ENCODE measurements at places on chromosomes 7 and 10.
A peak's percentile ranks its signal among the peaks of the same experiment; 100 is the strongest.

DNA sequence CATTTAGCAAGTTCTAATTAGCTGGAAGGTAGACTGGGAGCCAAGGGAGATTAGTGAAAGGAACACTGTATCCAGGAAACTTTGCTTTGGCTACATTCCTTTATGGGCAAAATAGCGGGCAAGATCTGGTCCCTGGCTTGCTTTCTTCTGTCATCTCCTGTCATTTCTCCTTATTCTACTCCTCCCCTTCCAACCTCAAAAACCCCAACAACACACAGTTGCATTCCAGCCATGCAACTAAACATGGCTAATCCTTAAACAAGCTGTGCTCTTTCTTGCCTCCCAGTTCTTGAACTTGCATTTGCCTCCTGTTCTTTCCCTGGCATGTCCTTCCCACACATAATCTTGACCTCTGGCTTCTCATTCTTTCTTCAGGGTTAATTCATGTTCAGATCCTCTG lies 59.5 kb upstream of the CDCA7L start:
- DNase-seq: no peak

GRCh38 chr7:124893140-124893827 lies 36.3 kb downstream of the POT1 start:
- DNase-seq: no peak

GRCh38 chr10:61452655-61453641 lies at the start of gene TMEM26:
Gene TMEM26 (minus strand): TSS chr10:61453381. CDS start chr10:61453081, 300 bp downstream.
- no peak for DNase-seq

GRCh38 chr10:99374526-99374925 lies 45.4 kb downstream of the CNNM1 start:
- no peak for DNase-seq

GRCh38 chr7:31963569-31964175 lies 106.5 kb downstream of the PDE1C start:
- DNase-seq: no peak

DNA sequence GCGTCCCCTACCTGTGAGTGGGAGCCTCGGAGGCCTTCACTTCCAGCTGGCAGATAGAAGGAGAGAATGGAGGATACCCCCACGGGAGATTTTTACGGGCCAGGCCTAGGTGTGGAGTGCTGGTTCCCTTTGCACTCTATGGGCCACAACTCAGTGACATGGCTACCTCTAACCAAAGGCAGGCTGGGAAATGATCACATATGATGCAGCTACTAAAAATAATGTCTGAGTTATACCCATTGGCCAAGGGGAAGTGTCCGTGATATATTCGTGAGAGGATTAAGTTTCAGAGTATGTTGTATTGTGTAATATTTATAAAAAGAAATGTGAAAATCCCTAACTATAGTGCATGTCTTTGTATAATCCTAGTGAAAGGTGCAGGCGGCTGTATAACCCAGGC lies 13.5 kb upstream of the HIPK2 start:
- no peak for DNase-seq

DNA sequence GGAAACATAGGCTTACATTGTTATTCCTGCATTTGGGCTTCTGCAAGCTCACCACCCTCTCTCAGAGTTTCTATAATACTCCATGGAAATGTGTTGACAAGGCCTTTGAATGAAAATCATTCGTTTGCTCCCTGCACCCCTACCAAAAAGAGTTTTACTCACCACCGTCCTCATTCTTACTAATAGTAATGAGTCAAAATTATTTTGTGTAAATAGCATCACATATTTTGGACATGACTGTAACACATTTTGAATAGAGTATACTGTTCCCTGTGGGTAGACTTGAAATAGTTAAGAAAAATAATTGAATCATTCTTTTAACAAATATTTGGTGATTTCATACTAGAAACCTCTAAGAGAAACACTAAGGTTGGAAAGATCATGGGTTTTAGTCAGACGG lies 84.6 kb downstream of the AKAP9 start:
- no peak for DNase-seq

DNA sequence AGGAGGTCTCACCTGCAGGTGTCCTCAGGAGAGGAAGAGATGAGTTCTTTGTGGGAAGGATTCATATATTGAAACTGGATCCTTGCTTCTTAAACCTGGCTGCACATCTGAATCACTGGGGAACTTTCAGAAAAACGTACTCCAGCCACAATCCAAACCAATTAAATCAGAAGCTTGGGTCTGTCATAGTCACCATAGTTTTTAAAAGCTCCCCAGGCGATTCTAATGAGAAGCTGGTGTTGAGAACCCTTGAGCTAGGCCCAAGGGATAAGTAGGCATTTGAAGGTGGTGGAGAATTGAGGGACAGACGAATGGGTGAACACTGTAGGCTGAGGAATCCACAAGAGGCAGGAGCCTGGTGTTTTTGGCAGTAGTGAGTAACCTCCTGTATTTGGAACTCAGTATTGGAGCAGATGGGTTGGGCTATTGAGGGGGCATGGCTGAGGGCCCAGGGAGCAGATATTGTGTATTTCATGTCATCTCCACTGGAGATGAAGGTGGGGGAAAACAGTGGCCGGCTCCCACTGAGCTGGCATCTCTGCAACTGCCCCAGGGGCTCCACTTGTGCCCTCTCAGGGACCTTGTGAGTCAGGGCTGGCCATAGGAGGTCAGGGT lies 14.5 kb downstream of the ADCYAP1R1 start:
- no peak for DNase-seq

- no peak for DNase-seq
Measured at GRCh38 chr10:89550509-89550908, 15.1 kb upstream of the SLC16A12 start.

- no peak for DNase-seq
Measured at GRCh38 chr7:4010061-4010605, 672.0 kb upstream of the FOXK1 start.

GRCh38 chr7:117951285-117951684 lies 78.0 kb upstream of the CTTNBP2 start:
- no peak for DNase-seq

- no peak for DNase-seq
Measured at GRCh38 chr10:67976292-67977245, 92.1 kb downstream of the SIRT1 start.

GRCh38 chr7:135670179-135670578 lies 7.9 kb downstream of the STMP1 start:
- no peak for DNase-seq

- DNase-seq: no peak
Measured at GRCh38 chr7:106858618-106859532, 6.2 kb upstream of the PIK3CG start.

- DNase-seq: no peak
Measured at GRCh38 chr7:44394112-44394447, 68.7 kb upstream of the CAMK2B start.

- DNase-seq: no peak
Measured at GRCh38 chr10:58473976-58474375, 38.7 kb upstream of the BICC1 start.

DNA sequence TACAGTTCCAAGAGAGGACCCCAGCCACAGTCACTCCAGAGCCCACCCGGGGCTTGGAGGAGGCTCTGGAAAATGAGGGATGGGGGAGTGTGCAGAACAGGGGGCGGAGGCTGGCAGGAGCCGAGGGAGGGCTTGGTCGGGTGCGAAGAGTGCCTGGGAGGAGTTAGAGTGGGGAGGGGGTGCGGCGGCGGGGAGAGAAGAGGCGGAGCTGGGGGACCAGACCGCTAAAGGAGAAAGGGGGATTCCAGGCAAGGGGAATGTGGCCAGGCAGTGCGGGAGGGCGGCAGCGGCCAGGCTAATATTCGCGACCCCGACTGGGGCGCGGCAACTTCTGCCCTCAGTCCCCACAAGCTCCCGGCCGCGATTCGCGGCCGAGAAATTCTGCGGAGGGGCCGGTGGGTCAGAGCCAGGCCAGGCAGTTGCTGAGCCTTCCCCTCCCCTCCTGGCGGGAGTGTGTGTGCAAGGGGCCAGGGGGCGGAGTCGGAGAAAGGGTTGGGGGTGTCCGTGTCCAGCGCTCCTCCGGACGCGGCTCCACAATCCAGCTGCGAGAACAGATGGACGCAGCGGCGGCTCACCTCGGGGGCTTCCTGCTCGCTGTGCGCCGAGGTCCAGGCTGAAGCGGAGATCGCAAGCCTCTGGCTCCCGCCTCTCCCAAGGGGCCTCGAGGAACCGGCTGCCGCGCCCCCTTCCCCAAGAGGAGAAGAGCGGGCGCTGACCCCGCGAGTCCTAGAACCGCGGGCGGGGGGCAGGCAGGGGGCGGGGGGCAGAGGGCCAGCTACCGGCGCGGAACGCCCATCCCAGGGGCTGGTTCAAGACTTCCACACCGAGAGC lies 612 bp upstream of the SLC18A3 start:
- DNase-seq: no peak

DNA sequence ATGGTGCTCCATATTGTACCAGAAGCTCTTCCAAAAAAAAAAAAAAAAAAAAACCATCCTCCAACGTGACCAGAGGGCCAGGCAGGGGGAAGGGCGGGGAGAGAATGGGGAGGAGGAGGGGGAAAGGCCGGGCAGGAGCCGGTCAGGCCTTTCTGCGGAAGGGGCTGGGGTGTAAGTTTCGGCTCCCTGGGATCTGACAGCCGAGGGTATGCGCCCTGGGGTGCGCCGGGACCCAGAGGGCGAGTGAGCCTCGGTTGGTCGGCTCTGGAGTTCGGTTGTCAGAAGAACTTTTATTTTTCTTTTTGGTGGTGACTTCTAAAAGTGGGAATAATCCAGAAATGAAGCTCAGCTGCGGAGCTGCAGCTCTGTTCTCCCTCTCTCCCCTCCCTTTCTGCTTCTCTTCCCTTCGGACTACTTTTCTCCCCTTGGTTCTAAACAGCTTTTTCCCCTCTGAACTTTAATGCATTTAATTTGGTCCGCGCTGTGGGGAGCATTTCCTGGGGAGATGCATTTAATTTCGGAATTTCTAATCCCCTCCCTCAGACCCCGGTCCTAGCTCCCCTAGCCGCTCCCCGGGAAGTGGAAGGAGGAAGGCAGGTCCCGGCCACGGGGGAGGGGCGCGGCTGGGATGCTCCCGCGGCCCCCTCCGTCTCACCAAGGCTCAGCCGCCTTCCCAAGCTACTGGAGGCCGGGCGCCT lies 3.9 kb upstream of the PAX2 start:
- no peak for DNase-seq

DNA sequence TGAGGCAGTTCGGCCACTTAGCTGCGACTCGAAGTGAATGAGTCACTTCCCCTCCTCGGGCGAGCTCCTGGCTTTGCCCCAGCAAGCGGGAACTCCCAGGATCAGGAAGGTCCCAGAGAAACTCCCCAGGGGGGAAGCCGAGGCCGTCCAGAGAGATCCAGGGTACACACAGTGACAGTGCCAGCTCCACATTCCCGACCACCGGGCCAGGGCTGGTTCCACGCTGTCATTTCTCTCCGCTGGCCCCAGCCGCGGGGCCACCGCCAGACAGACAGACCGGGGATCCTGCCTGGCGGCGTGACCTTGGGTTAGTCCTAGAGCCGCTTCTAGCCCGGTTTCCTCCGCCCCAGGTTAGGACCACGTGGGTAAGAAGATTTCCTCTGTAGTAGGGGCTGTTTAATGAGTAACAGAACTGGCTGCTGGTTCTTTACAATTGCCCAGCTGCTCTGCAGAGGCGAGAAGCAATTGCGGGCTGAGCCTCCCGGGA lies 463 bp upstream of the UPP1 start:
- DNase-seq: peak; percentile 90

GRCh38 chr10:58992830-58993460 lies 183.5 kb upstream of the PHYHIPL start:
- no peak for DNase-seq

GRCh38 chr10:125363791-125364190 lies 203.4 kb upstream of the CTBP2 start:
- no peak for DNase-seq

- no peak for DNase-seq
Measured at GRCh38 chr10:98967601-98968000, 268.1 kb downstream of the HPSE2 start.

DNA sequence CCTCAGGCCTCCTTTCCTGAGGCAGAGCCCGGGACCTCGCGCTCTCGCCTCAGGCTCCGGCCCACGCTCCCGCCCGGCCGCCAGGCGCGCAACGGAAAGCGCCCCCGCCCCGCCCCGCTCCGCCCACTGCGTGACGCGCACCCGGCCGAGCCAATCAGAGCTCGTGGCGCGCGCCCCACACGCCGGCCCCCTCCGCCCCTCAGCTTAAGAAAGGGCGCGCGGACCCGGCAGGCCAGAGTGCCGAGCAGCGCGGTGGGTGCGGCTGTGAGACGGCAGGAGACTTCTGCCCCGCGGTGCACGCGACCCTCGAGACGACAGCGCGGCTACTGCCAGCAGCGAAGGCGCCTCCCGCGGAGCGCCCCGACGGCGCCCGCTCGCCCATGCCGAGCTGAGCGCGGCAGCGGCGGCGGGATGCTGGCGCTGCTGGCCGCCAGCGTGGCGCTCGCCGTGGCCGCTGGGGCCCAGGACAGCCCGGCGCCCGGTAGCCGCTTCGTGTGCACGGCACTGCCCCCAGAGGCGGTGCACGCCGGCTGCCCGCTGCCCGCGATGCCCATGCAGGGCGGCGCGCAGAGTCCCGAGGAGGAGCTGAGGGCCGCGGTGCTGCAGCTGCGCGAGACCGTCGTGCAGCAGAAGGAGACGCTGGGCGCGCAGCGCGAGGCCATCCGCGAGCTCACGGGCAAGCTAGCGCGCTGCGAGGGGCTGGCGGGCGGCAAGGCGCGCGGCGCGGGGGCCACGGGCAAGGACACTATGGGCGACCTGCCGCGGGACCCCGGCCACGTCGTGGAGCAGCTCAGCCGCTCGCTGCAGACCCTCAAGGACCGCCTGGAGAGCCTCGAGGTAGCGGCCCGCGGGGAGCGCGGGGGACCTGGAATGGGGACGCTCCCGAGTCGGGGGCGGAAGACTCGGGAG lies at the start of gene NPTX2:
Gene NPTX2, plus strand, starts transcription at position 235 of the 909 bp plus-strand sequence. Its CDS starts 177 bp downstream, at position 412.
- peak; percentile 47 for DNase-seq

- DNase-seq: no peak
Measured at GRCh38 chr10:2933924-2934323, 133.4 kb upstream of the PFKP start.

- DNase-seq: no peak
Measured at GRCh38 chr7:130891254-130892094, 157.5 kb upstream of the KLF14 start.

GRCh38 chr10:34918776-34919315 lies 103.8 kb upstream of the PARD3 start:
- no peak for DNase-seq

GRCh38 chr10:121159670-121160069 lies 308.5 kb downstream of the WDR11 start:
- DNase-seq: no peak

- DNase-seq: no peak
Measured at GRCh38 chr10:121823993-121824463, 103.8 kb downstream of the ATE1 start.
